Gastrocnemius medialis (tissue), 4 donors: ENCODE measurements at places on chromosomes 12 and 14. TPM values are rescaled to one million over a fixed set of nuclear protein-coding genes. Genes with fewer than 3 reads are reported as not detected.

GRCh38 chr12:5073853-5074252, 30.2 kb downstream of the KCNA5 start:
- no peak for DNase-seq

DNA sequence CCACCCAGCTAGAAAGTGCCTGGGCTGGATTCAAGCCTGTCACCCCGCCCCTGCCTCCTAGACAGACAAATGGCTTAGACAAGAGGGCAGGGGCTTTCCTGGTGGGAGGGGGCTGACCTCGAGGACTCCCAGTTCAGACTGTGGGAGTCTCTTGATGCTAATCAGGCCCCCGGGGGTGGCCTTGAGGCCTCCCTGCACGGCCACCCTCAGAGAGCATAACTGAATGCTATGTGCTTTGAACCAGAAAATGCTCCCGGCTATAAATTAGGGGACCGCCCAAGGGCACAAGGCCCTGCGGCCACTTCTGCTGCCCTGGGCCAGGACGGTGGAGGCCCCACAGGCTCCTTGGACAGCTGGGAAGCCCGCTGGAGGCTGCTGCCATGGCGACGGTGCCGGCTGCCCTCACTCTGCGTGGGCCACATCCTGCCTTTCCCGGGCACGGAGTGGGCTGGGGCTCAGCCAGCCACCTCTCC, 111.0 kb upstream of the NCOR2 start:
- DNase-seq: no peak

DNA sequence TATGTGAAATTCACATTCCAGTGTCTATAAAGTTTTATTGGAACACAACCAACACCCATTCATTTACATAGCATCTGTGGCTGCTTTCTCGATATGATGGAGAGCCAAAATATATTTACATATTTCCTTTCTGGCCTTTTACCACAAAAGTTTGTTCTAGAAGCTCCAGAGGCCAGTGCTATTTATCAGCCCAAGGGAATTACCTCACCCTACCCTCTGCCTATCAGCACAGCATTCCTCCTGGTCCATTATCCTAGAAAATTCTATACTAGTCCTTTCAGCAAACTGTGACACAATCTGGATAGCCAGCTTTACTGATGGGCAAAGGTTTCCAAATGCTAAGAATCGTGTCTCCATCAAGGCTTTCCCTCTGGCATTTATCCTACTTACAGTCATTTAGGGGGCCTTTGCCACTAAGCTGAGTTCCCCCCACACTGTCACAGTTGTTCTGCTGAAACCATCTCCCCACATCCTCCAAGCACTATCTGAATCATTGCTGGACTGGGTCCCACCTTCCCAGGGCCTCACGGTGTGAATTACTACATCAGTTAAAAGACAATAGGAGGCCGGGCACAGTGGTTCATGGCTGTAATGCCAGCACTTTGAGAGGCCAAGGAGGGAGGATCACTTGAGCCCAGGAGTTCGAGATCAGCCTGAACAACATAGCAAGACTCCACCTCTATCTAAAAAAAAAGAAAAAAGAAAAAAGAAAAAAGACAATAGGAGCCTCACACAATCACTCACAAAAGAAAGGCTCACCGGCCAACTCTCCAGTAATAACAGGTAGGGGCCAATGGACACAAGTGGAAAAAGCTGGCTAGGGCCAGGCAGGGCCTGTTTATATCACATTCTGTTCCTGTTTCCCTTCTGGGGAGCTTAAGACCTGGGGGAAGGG, 12.1 kb downstream of the SYNE3 start:
- no peak for DNase-seq

DNA sequence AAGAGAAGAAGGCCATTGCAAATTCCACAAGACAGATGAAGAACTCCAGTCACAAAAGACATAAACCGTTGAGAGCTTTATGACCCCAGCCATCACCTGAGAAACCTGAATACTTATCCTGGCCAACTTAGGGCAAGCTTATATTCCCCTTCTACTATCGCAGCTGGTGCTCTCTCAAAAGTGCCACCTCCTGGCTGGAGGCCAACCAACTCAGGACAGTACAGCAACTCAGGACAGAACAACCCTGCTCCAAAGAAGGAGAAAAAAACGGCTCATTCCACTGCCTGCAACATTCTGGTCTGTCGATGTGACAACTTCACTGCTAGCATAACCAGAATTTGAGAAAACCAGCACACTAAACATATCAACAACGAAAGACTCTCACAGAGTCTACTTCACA, 9.7 kb upstream of the KRT6B start:
- DNase-seq: no peak

DNA sequence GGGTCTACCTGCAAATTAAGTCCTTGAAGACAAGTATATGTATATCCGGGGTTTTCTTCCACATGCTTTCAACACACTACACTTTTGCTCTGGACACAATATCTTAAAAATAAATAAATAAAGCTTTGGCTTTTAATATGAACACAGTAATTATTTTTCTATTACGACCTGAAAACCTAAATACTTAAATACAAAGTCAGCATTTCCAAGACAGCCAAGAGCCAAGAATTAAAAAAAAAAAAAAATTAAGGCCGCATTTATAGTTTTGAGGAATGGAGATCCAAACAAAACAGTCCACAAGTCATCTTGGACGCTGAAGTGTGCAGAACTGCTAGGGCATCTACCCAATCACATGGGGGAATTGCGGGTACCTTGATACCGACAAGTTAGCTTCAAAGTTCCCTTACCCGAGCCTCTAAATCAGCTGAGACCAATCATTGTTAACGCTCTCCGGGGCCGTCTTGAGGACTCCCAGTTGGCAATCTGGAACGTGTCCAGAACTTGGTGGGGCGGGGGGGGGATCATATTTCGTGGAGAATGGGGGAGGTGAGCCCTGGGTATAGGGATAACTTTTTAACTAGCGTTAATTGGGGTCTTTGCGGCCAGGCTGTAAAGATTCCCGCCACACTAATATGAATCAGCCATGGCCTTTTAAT, 731 bp upstream of the PCNX4 start:
- DNase-seq: peak; percentile 31

DNA sequence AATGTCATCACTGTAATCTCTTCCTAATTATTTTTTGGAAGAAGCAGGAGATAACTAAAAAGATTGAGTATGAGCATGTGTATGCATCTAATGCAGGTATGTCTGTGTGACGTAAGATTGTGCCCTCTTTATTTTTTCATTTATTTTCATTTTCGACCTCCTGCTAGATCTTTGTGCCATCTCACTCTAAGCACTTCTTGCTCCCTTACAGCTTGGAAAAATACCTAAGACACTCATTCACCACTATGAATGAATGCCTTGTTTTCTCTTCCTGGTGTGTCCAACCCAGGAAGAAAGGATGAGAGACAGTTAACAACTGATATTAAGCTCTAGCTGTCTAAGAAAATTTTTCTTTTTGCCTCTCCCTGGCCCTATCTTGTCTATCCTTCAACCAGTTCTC, 76.8 kb upstream of the CISTR start:
- no peak for DNase-seq

- no peak for DNase-seq
Observed at GRCh38 chr12:13377698-13378097, 181.2 kb downstream of the EMP1 start.

- DNase-seq: no peak
Observed at GRCh38 chr12:75990189-75990912, 41.2 kb downstream of the PHLDA1 start.

DNA sequence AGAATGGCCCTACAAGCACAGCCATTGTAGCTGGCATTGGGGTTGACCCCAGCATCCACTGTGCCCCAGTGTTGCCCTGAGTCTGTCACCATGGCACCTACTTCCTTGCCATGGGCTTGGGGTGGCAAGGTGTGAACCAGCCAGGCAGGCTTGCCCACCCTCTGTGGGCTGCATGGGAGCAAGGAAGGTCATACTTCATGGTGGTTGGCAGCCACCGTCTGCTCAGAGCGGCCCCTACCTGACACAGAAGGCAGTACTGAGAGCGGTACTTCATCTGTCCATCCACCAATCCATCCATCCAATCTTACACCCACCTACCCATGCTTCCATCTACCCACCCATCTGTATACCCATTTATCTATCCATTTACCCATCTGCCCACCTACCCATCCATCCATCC, 160.1 kb downstream of the KIF26A start:
- DNase-seq: no peak

DNA sequence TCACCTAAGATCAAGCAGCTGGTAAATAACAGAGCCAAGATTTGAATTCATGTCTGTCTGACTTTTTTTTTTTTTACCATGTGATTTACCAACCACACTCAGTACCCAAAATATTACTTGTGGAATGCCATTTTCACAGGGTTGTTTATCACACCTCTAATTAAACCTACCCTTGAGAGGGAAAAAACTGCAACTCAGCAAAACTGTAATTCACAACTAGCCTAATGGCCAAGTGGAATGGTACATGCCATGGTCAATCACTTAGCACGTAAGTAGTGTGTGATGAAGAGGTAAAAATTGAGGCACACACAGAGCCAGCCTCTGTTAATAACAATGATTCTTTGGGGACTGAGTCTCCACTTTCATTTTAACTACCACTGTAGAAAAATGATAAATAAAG, 412.9 kb upstream of the GARIN6 start:
- DNase-seq: no peak

GRCh38 chr14:73468828-73469375, 10.6 kb upstream of the NUMB start:
- DNase-seq: no peak

DNA sequence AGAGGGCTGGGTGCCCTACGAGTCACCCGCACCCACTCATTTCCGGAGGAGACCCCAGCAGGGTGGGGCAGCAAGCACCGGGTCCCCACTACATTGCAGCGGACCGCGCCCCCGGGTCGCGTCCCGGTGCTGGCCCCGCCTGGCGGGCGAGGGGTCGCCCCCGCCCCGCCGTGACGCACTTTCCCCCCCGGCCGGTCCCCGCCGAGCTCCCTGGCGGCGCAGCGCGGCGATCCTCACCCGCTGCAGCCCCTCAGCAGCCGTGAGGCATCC, 106.1 kb downstream of the PRICKLE1 start:
- DNase-seq: no peak

DNA sequence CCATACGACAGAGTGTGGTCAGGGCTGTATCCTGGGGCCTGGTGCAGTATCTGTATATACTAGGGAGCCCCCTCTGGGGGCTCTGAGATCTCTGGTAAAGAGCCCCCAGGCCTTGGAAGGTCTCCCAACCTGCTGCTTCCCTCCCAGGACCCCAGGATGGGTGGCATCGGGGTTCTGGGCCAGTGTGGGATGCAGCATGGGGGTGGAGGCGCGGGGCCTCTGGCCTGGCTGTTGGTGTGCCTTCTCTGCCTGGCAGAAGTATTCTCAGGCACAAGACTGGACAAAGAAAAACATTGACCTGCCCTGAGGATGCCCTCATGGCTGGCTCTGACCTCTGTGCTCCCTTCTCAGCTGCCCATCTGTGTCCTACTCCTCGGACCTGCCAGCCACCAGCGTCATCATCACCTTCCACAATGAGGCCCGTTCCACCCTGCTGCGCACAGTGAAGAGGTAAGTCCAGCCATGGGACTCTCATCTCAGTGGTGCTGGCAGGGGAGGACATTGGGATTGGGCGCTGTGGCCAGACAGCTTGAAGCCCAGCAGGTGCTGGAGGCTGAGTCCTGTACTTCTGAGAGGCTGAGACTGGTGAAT, 64.5 kb downstream of the GALNT16 start:
- no peak for DNase-seq

GRCh38 chr12:91608542-91608941, 425.9 kb upstream of the DCN start:
- DNase-seq: no peak

GRCh38 chr12:104740668-104741067, 217.4 kb downstream of the SLC41A2 start:
- peak; percentile 32 for DNase-seq

DNA sequence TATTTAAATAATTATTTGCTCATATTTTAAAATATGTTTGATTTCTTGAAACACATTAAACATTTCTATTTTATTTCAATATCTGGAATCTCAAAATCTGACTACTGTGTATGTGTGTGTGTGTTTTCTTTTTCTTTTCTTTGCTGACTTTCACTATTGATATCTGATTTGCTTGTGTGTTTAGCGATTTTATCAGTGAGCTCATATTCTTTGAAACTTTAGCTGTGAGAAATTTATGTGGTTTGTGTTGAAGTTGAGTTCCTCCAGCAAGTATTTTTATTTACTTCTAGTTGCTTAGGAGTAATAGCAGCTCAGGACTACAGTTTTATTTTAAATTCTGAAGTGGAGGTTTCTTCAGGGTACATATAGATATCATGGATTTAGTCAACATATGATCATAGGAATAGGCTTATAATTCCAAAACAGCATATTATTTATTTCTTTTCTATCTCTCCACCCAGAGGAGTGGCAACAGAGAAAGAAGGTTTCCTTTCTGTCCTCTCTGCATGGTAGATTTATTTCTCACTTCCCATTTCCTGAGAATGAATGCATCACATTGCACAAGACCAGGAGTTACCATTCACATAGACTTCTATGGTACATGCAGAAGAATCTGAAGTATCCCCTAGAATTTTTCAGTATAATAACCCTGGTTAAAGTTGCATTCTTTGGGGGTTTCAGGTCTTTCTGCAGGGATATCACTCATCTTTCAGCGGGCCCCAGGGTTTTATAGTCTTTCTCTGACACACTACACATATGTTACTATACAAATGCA, 60.5 kb downstream of the PTPRQ start:
- DNase-seq: no peak

- DNase-seq: no peak
Observed at GRCh38 chr12:53181935-53182334, 1.2 kb upstream of the CSAD start.

- DNase-seq: no peak
Observed at GRCh38 chr12:117053050-117053400, 46.2 kb downstream of the TESC start.

GRCh38 chr12:128549601-128550218, 274.0 kb downstream of the SLC15A4 start:
- no peak for DNase-seq

DNA sequence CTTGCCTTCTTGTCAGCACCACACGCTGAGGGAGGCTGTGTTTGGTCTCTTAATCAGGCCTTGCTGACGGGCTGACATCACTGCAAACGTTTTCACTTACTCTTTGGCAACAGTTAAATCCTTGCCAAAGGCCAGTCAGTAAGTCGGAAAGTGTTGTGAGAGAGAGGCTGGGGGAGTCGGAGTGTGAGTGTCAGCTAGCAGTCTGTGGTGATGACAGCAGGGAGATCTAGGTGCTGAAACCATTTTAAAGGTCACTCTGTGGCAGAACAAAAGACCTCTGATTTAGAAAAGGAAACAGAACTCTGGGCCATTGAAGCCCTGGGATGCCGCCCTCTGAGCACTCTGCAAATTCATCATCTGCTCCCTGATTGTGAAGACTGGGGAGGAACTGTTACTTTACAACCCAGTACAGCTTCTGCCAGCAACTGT, 143.5 kb downstream of the PAX9 start:
- DNase-seq: no peak

Gene NUP107
- total RNA-seq: 13.0 TPM

Gene ATF1
- total RNA-seq: 38.4 TPM

Gene KRT72
- total RNA-seq: not detected

Gene AMN
- total RNA-seq: not detected

Gene MANSC1
- total RNA-seq: 4.2 TPM

Gene LMNTD1
- total RNA-seq: not detected

Gene TBX5
- not detected for total RNA-seq
